ENCODE measurements at places on chromosomes 7 and 10.

DNA sequence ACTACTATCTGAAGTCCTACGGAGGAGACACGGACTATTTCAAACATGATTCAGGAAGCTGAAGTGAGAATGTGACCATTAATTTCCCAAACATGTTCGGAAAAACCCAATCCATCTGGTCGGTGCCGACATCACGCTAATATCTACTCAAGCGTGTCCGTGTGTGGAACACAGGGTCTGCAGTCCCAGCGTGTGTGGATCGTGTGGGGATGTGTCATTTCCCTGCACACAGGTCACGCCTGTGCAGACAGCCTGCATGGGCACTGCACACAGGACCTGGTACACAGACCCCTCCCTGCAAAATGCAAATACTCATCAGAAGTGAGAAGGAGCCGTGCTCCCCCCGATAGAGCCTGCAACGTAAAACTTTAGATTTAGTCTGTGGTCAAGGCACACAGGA is 57.8 kb downstream of the CARD11 start:
- DNase-seq: no peak

DNA sequence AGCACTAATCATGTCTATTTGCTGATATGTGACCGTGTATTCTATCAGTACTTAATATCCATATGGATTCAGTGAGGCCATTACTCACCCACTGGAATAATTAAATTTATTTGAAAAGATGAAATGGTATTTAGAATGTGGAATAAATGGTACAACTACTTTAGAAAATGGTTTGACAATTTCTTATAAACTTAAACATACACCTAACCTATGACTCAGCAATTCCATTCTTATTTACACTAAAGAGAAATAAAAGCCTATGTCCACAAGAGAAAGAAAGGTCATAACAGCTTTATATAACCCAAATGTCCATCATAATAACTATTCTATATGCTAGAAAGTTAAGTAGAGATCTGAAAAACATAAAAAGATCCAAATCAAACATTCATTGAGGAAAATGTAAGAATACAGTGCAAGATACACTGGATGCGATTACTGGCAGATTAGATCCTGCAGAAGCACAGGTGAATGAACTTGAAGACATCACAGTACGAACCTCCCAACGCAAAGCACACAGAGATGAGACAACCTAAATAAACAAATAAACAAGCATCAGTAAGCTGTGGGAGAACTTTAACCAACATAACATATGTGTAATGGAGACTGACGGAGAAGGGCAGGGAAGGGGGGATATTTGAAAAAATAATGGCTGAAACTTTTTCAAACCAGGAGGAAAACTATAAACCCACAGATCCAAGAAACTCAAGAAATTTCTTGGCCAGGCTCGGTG is 51.9 kb downstream of the TNS3 start:
- no peak for DNase-seq

DNA sequence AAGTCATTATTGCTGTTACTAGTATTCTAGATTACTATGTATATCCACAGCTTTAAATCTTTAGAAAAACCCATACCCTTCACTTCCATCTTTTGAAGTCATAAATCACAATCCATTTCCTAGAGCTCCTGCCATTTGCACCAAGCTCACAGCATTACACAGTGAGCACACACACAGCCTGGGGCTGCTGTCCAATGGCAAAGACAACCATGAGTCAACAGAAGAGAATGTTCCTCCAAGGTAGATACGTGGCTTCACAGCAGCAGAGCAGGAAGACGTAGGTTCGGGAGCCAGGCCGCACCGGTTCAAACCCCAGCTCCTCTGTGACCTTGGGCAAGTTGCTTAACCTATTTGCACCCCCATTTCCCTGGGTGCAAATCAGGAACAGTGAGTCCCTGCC is 234.6 kb downstream of the DIP2C start:
- DNase-seq: no peak

- DNase-seq: no peak
Measured at GRCh38 chr7:106450716-106451115, 165.9 kb upstream of the NAMPT start.

DNA sequence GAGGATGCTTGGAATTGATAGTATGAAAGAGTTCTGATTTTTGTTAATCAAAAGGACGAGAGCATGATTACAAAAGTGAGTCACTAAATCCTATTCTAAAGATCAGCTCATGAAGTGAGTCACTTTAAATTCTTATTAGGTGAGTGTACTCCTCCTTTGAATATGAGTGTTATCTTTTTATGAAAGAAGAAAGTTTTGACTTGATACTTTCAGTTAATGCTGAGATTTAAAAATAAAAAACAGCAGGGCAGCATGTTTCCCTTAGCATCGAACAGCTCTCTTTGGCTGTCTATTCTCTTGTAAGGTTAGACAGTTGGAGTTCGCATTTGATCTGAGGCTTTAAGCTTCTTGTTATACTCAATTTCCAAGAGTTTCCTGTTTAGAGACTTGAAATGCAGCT is 222.0 kb downstream of the TWIST1 start:
- no peak for DNase-seq

DNA sequence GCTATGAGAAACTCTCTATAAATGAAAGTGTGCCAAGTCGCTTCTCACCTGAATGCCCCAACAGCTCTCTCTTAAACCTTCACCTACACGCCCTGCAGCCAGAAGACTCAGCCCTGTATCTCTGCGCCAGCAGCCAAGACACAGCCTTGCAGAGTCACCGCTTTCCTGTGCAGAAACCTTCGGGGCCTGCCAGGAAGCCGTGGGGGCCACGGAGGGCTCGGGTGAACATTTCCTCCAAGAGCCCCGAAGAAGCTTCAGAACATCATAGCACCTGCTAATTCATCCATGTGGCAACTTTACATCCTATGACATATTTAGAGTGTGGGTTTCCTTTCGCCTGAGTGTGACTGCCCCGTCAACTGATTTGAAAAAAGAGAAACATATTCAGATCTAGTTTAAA is 55.7 kb upstream of the PRSS58 start:
- DNase-seq: no peak
